ENCODE measurements at places on chromosomes 6 and 20.

- no peak for DNase-seq
Measured at GRCh38 chr6:48860175-48860574, 602.9 kb downstream of the MMUT start.

DNA sequence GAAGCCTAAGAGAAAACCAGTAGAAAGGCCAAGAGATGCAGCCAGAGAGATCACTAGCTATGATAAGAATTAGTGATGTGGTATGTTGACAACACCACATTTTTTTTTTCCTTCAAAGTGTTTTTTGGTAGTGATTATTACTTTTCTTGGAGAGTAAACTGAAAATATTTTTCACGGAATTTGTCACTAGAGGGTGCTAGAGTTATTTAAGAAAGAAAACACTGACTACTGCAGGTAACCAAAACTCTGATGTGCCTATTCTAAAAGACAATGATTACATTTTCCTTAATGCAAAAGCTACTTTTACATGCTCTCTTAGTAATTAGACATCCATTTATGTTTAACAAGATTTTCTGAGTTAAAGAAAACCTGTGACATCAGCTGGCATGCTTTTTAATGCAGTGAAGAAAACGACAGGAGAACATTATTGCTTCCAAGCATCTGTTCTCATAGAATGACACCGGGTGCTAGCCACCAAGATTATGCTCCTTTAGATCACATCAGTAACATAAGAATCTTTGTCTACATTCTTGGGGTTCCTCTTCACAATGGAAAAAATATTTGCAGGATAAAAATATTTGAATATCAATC, 28.8 kb downstream of the RWDD2A start:
- DNase-seq, result no peak

GRCh38 chr6:168374051-168374502, 54.5 kb upstream of the DACT2 start:
- DNase-seq, result no peak

GRCh38 chr20:53750827-53751619, 157.4 kb upstream of the ZNF217 start:
- DNase-seq, result peak; percentile 91

DNA sequence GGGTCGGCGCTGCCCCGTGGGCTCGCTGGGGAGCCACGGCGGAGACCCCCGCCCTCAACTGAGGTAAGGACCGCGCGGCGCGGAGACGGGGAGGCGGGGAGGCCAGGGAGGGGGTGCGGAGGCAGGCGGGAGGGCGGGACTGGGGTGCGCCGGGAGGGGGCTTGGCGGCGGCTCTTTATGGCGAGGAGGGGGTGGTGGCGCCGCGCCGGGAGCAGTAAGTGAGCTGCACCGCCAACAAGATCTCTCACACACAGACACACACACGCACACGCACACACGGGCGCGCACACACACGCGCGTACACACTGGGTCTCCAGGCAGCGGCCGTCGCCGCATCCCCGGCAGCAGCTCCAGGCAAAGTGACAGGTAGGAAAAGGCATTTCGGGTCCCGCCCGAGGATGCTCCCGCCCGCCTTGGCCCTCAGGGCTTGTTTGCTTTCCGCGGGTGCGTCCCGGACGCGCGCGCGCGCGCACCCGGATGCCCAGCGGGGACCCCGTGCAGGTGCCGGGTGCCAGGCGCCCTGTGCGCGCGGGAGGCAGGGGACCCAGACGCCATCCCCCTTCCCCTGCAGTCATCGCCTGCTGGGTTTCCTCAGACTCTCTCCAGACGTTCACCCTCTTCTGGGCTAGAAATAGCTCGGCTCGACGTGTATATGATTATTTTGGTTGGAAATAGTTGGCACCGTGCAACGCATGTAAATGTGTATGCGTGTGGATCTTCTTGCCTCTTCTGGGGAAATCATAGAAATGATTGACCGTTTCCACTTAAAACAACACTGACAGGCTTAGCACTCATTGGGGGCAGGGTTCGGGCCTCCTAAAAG, at the start of gene PLCB4:
PLCB4 (plus strand) TSS at position 247 of the 823 bp plus-strand sequence. CDS start 238,728 bp downstream, outside the sequence.
- peak; percentile 61 for DNase-seq

DNA sequence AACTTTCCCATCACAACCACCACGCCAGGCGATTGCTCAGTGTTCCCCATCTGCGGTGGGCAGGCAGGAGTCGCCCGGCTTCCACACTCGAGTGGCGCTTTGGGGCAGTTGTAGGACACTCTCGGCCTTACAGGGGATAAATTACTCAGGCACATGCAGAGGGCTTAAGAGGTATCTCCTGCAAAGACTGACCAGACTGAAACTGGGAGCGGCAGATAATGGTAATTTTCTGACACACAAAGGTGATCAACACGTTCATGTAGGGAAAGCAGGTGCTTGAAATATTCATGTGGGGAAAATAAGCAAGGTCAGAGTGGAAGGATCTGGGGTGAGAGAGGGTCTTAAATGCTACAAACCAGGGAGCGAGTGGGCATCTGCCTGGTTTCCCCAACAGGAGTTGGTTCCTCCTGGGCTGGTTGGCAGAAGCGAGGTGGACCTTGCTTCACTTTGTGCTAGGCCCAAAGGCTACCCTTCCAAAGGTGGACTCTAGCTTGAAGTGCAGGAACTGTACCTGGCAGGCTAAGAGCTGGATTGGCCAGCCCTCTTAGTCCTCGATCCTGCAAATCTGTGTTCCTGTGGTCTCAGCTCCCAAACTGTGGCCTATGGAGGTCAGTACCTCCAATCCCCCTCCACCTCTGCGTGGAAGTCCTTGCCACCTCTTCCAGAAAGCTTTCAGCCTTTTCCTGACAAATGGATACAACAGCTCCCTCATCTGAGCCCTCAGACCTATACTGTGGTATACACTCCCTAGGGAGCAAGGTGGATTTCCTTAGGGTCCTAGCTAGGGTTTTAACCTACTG, 16.7 kb downstream of the PLAGL2 start:
- DNase-seq, result no peak
